ENCODE measurements at places on chromosomes 2 and 18.

GRCh38 chr2:215419113-215419512 lies 16.8 kb downstream of the FN1 start:
- DNase-seq, result no peak

DNA sequence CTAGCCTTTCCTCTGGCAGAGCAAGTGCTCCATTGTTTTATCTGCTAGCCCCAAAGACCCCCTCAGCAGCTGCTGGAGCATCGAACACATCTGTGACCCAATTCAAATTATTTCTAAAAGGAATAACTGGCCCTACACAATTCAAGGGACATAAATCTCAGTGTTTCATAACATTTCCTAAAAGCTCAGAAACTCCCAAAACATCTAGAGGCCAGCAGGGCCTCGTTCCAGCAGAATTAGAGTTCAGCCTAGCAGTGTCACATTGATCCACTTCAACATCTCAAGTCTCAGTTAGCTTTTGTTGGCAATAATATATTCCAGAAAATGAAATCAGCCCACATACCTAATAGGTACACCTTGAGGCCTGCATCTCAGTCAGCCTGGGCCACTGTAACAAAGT lies 179.1 kb downstream of the ETAA1 start:
- no peak for DNase-seq

DNA sequence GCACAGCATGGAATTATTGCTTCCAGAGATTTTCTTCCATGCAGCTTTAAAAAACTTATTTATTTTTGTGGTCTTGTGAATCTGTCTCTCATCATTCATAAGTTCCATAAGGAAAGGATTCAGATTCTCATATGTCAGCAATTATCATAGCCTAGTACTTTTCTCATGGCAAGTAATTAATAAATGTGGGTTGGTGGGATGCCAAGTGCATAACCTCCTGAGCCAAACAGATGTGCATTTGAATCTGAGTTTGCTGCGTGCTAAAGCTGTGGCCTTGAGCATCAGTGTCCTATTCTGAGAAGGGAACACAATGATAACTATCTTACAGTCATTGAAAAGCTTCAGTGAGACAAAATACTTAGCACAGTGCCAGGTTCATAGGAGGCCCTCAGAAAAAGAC lies 331.9 kb downstream of the PDE11A start:
- no peak for DNase-seq

DNA sequence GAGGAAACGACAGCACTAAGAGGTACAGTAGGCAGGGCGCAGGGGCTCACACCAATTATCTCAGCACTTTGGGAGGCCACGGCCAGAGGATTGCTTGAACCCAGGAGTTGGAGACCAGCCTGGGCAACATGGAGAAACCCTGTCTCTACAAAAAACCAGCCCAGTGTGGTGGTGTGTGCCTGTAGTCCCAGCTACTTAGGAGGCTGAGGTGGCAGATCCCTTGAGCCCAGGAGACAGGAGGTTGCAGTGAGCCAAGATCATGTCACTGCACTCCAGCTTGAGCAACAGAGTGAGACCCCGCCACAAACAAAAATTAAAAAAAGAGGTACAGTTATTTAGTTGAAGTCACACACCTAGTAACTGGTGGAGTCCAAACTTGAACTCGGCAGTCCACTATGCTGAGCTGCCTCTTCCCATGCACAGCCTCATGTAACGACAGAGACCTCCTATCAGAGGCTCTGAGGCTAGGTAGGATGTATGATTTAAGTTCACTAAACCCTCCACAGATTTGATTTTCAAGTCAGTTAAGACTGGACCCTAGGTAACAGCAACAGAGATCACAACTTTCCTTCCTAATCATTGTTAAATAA lies 8.7 kb downstream of the STK17B start:
- no peak for DNase-seq

DNA sequence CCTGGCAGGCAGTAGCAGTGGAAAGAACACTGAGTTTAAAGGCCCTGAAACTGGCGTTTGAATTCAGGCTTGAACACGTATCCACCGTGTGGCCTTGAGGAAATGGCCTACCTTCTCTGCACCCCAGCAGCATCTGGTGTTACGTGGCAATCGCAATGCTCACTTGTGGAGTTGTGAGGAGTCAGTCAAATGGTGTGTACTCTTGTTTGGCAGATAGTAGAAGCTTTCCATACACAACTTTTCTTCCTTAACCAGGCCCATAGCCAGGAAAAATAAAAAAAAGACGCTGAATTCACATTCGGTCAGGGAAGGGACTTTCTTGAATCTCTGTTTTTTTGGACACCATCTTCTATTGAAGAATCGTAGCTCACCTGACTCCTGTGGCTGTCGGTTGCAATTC lies 1101.5 kb upstream of the KLHL29 start:
- no peak for DNase-seq

DNA sequence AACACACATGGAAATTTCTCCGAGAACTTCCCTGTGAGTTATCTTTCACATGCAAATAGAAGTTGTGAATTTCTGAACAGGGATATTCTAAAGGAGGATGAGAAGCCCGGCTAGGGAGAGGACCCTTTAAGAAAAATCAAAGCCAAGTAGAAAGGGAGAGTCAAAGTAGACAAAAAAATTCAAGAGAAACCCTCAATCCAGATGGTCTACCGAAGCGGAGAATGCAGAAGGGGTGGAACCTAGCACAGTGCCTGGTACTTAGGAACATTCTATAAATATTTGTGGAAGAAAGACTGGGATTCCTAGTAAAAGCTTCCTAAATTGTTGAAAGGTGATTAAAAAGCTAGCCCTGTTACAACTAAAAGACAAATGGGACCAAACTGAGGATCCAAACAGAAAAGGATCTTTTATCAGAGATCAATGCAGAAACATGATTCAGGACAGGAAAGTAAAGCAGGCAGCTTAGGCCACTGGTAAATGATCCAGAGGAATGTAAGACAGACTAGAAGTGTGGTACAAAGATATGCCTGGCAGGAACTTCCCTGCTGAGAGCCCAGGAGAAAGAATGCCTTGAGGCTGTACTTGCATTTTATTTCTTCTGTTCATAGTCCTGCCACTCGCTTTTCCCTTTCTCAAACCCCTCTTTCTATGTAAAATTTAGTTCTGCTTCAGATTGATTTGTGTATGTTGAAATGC lies 19.5 kb upstream of the GLS start:
- DNase-seq, result peak; percentile 76

DNA sequence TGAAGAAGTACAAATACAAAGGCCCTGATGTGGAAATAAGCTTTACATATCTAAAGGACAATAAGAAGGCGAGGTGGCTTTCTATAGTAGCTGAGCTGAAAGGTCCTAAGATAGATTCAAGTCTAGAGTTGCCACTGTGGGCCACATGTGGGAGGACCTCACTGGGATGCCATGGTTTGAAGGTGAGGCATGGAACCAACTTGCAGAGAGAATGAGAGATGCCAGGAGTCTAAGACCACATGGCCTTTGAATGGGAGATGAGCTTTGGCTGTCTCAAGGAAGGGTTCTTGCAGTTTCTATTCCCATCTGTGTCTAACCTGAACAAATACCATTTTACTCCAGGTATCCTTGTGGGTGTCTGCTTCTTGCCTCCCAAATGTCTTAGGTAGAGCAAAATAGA lies 53.6 kb downstream of the HNMT start:
- DNase-seq, result no peak

GRCh38 chr2:156005531-156005930 lies 327.0 kb downstream of the NR4A2 start:
- no peak for DNase-seq

DNA sequence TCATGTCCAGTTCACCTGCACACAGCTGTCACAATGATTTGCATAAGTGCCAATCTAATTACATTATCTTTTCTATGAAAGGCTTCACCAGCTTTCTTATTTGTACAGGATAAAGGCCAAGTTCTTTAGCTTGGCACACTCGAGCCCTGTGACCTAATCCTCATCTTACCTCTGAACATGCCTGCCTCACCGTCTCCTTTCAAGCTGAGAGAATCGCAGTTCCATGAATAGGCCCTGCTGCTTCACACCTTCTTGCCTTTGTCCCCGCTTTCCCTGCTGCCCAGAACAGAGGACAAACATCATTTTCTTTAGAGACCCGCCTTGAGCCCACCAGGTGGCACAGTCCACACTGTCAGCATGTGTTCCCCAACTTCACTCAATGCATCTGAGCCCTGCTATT lies 1094.7 kb downstream of the BCL11A start:
- DNase-seq, result peak; percentile 31

DNA sequence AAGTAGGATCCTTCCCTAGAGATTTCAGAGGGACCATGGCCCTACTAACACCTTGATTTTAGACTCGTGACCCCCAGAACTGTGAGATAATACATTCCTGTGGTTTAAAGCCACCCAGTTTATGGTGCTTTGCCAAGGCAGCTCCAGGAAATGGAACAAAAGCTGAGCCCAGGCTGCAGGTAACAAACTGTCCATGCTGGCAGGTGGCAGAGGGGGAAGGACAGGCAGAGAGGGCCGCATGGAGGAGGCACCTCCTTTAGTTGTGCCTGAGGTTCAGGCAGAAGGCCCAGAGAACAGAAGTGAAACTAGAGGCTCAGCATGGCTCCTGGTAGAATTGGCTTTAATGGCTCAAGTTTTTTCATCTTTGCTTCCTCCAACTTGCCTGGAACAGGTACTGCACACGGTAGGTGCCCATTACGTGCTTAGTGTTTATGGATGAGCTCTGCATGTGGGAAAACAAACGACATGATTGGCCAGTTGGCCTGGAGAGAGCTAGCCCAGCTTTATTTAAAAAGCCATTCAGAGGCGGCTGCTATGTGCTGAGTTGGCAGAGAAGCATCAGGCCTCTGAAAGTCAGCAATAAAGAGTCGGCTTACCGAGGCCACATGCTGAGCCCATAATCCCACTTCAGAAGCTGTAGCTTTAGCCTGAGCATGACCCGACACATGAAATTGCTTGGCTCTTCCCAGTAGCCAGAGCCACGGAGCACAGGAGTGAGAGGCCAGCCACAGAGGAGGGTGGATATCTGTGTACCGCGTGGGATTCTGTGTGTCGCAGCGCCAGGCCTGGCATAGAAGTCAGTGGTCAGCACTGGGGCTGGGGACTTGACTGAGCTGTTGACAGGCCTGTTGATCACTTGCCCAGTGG lies 36.5 kb downstream of the HS1BP3 start:
- DNase-seq, result no peak

DNA sequence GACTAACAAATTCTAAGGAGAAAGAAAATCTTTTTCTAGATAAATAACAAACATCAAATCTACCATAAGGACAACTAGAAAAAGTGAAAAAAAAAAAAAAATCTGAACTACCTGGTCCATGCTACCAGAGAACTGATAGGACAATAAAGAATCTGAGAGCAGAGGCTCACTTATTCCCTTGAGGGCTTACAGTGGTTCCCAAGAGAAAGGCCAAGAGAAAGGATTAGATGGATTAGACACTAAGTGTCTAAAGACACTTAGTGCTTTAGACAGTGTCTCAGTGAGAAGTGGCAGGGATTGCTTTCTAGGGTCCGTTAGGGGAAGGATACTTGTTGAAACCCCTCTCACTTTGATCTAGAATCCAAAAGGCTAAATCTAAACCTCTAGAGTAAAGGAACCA lies 78.2 kb downstream of the COA5 start:
- no peak for DNase-seq

DNA sequence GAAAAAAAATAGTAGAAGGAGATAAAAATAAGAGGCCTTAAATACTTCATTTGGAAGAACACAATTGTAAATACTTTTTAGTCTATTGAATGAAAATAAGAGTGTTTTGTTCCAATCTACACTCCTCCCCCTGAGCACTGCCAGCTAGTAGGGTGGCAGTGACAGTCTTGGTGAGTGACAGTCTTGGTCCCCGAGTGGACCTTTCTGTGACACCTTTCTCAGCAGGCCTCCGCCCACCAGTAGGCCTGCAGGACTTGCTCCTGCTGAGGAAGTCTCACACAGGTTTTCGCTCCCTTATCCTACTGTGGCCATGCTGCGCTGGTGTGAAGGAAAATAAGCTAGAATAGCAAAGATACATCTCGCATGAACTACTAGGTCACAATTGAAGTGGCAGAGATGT lies 666.8 kb downstream of the NR4A2 start:
- no peak for DNase-seq

DNA sequence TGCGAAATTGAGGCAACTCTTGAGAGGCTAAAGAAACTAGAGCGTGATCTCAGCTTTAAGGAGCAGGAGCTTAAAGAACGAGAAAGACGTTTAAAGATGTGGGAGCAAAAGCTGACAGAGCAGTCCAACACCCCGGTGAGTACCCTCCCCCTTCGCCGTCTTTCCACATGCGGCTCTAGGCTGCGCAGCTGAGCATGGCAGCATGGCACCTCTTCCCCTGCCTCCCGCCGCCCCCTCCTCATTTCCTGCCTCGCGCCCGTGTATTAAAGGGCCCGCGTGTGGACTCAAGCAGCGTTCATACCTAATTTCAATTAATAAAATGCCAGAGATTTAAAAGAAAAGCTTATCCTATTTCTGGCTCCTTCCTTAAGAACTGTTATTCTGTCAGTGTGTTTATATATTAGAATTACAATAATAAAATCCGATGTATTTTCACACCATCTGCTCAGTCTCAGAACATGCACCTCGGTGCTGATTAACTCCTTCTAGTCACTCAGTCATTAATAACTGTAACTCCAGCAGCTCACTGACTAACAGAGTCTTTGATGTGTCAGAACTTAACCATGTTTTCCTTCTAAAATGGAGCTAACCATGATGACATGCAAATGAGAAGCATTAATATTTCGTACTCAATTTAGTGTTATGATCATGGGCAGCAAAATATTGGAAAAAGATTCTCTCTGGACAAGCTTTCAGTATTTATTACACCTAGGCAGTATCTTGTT lies 137.4 kb upstream of the CDCA7 start:
- no peak for DNase-seq

DNA sequence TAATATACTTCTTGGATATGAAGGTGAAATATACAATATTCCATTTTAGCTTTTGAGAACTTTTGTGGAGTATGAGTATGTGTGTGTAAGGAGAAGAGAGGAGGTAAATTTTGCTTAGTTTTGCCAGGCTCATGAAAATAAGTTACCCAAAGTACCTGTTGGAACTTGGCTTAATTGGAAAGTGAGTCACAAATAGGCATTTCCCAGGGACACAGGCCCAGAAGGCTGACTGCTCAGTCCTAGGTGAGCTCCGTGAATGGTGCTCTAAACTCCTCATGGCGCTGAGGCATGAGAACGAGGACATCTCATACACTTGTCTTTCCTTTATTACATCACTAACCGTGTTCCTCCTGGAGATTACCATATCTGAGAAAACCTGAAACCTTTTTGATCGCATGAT lies 148.5 kb upstream of the RAB12 start:
- no peak for DNase-seq

DNA sequence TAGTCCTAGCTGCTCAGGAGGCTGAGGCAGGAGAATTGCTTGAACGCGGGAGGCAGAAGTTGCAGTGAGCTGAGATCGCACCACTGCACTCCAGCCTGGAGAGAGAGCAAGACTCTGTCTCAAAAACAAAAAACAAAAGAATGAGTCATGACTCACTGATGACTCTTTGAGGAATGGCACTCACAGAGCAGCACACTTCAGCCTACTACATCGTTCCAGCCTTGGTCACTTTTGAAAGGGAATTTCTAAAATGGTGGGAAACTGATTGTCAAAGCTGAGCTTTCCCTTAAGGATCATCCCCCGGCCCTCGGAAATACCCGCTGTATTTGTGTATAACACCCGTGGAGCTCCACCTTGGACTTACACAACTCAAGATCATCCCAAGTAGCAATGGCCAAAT lies 217.3 kb upstream of the HS6ST1 start:
- no peak for DNase-seq

GRCh38 chr18:74633652-74634352 lies 36.1 kb downstream of the ZNF407 start:
- DNase-seq, result no peak

GRCh38 chr2:212752730-212753351 lies 214.2 kb upstream of the ERBB4 start:
- no peak for DNase-seq

GRCh38 chr18:74281980-74282754 lies 9.6 kb downstream of the CYB5A start:
- no peak for DNase-seq

All from NCI-H526 (cell line).